ENCODE measurements at places on chromosomes 6 and 20. TPM values are rescaled to one million over a fixed set of nuclear protein-coding genes. Genes with fewer than 3 reads are reported as not detected.

Gene OXT
- total RNA-seq: not detected

Gene SLC22A1
- total RNA-seq: 0.87 TPM

Gene TAP2
- 159 TPM for total RNA-seq

Gene RIPOR3
- total RNA-seq: not detected

Gene C2
- total RNA-seq: 0.26 TPM

Gene MEI4
- total RNA-seq: not detected

Gene AKAP12
- total RNA-seq: 0.05 TPM

Gene EDEM2
- 19.6 TPM for total RNA-seq

Gene SCRT2
- not detected for total RNA-seq

Gene DLL1
- total RNA-seq: 10.7 TPM

Gene BPIFB1
- total RNA-seq: not detected

Gene RALGAPB
- total RNA-seq: 29.5 TPM

Gene BTN1A1
- not detected for total RNA-seq

Gene PTCHD4
- total RNA-seq: not detected

Gene FAM83C
- not detected for total RNA-seq

Gene TMEM74B
- total RNA-seq: 1.1 TPM

Gene NKX2-2
- total RNA-seq: not detected

Gene SESN1
- 23.1 TPM for total RNA-seq

Gene TNNC2
- total RNA-seq: not detected

DNA sequence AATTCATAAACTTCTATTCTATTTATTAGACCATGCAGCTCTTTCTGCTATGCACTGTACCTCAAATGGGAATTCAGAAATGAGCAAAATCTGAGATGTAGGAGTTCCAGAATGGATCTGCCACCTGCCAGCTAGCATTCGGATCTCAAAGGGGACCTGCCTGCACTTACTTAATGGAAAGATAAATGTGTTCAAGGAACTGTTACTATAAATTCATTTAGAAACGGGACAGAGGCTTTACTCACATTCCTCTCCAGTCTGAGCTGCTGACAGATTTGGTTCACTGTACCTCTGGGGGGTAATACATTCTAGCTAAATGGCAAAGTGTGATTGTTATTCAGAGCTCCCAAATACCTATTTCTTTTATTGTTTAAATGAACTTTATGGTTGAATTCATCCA, 384.1 kb downstream of the GRIK2 start:
- DNase-seq: no peak

DNA sequence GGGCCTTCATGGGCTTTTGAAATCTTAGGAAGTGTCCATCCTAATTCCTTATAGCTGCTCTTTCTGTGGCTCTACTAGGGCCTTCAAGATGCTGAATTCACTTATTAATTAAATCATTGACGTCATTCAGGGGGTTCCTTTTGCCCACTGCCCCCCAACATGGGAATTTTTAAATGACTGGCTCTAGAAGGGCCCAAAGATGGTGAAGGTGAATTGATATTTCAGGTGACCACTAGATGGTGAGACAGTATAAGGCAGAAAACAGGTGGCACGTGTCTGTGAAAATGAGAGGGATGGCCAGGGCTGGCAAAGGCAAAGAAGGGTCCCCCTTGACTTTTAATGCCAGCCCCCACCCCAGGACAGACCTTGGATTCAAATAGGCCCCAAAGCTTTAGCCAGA, 11.8 kb downstream of the GNAS start:
- DNase-seq: no peak

DNA sequence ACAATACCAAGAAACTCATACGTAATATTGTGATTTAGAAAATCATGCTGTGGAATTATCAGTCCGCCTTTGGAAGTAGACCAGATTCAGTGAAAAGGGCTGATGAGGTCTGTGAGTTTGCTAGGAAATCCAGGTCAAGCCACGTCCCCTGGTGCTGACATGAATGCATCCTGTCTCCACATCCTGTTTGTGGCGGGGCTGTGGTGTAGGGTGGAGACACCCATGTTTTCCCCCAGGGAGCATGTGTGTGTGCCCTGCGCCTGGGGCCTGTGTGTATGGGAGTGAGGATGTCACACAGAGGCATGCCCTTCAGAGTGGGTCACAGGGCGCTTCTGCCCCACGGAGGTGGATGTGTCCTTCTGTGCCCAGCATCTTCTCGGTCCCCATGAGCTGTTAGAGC, 109.1 kb downstream of the SASH1 start:
- peak; percentile 28 for DNase-seq

GRCh38 chr6:164859816-164860215, 449.6 kb downstream of the C6orf118 start:
- no peak for DNase-seq

DNA sequence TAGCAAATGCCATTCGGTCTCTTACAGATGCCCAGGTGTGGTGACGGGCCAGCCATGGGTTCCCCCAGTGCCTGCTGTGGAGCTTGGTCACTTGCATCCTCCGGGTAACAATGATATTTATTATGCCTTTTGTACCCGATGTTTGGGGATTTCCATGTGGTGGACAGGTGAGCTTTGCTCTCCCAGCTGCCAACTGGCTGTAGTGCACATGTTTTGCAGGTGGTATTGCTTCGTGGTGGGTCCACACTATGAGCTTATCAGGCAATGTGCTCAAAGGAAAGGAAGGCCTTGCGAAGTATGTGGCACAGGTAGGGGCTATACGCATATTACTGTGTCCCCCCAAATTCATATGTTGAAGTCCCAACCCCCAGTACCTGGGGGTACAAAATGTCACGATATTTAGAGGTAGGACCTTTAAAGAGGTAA, 4.2 kb upstream of the CTCFL start:
- DNase-seq: no peak

- DNase-seq: no peak
Measured at GRCh38 chr6:15475261-15475660, 187.6 kb downstream of the DTNBP1 start.

- no peak for DNase-seq
Measured at GRCh38 chr6:51382847-51383246, 564.2 kb downstream of the TFAP2B start.

- DNase-seq: no peak
Measured at GRCh38 chr6:165574220-165575157, 88.6 kb downstream of the PDE10A start.

DNA sequence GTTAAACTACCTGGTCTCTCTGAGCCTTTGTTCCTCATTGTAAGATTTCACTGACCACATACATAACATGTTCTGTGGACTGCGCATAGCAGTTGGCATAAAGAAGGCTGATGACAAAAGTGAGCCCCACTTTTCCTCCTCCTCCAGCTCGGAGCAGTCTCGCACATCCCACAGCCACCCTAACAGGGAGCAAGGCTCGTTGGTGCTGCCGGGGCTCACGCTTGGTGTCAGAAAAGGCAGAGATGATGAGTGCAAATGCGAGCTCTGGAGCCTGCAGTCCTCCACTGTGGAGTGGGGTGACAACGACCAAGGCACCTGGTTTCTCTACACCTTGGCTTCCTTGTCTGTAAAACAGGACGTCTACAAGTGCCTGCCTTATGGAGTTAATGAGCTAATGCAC, 9.7 kb downstream of the TGM3 start:
- no peak for DNase-seq

GRCh38 chr20:40848096-40848495, 159.1 kb upstream of the MAFB start:
- DNase-seq: no peak

DNA sequence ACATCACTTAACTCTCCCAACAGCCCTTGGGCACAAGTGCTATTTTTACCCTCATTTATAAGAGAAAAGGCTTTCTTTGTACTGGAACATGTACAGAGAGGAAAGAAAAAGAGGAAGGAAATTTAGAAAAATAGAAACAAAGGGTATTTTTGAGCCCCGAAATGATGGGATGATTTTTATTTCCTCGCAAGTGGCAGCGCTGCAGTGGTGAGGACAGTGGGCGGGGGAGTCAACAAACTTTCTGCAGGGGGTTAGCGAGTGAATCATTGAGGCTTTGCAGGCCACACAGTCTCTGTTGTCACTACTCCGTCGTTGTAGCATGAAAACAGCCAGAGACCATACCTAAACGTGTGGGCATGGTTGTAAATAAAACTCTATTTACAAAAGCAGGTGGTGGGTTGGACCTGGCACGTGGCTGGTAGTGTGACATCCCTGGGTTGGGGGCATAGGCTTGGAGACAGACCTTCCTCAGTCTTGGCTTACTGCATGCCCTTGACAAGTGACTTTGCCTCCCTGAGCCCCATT, 25.5 kb upstream of the OCSTAMP start:
- no peak for DNase-seq

GRCh38 chr6:4656106-4656505, 120.1 kb upstream of the CDYL start:
- no peak for DNase-seq

- DNase-seq: no peak
Measured at GRCh38 chr6:52423448-52423847, 3.3 kb downstream of the EFHC1 start.

DNA sequence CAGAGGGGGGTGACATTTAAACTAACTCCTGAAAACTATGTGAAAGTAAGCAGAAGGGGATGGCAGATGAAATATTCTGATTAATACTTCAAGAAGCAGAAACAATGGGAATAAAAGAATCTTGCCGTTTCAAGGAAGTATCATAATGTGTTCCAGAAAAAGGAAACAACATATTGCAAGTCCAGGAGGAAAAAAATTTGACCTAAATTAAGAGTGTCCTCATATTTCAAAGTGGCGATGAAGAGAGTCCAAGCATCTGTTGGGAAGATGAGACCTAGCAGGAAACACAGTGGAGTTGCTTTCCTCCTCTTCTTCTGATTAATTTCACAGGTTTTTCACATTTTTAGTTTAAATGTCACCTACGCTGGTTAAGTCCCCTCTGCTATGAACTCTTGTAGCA, 45.6 kb upstream of the TNFAIP3 start:
- no peak for DNase-seq

DNA sequence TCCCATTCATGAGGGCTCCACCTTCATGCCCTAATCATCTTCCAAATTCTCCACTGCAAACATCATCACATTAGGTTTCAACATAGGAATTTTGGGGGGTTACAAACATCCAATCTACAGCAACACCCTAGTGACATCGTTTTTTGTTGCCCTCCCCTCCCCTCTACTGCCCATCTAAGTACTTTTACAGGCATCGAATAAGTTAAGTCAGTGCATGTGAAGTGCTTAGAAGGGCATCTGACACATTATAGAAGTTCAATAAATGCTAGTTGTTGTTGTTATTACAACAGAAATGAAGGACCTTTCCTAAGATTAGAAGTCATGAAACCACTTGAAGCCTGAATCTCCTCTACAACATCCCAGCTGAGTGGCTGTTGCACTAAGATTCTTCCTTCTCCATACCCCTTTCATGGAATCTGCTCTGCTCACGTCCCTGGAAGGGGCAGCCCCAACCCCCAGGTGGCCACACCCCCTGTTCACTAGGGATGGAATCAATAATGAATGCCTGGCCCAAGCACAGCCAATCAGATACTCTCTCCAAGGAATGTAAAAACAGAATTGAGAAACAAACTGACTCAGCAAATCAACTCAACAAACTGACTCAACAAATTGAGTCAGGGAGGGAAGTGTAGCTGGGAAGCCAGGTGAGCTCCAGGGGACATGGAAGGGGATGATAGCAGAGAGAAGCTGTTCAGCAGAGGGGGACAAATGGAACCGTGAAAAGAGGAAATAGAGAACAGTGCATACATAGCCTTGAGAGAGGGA, 3.9 kb upstream of the LRP11 start:
- DNase-seq: no peak

DNA sequence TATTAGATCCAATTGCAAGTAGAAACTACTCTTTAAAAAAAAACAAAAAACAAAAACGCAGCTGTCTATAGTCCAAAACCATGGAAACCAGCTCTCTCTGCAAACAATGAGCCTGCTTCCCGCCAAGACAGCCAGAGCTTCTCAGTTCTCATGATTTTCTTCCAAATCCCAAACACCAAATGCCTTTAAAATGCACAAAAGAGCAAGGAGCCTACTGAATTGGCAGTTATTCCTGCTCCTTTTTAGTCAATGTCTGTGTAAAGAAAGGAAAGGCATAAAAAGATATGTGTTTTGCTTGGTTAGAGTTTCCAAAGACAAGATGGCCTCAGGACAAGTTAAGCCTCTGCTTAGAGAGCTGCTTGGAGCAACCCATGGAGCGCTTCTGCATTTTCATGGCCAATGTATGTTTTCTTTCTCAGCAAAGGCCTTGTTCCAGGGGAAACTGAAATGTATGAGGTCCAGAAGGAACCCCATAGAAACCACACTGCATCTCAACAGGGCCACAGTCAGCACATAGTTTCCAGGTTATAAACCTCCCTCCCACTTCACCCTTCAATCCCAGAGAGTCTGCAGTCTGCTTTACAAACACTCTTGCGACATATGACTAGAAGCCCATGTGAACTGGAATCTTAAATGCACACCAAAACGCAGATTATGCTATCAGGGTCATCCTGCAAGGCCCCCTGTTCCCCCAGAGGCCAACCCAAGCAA, 209.3 kb upstream of the TAB2 start:
- DNase-seq: no peak

DNA sequence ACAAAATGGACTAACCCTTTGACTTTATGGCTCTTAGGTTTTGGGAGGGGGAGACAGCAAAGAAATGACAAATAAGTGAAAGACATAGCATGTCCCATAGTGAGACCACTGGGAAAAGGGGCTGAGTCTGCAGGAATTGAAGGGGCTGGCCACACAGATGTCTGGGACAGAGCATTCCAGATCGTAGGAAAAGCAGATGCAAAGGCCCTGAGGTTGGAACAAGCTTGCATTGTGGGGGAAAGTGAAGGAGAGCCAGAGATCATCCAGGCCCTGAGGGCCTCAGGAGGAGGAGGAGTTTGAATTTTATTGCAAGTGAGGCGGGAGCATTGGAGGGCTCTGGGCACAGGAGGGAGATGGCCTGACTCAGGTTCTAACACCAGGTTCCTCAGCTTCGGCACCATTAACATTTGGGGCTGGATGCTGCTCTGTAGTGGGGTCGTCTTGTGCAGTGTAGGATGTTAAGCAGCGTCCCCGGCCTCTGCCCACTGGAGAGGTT, 97.5 kb downstream of the CEBPB start:
- DNase-seq: no peak

DNA sequence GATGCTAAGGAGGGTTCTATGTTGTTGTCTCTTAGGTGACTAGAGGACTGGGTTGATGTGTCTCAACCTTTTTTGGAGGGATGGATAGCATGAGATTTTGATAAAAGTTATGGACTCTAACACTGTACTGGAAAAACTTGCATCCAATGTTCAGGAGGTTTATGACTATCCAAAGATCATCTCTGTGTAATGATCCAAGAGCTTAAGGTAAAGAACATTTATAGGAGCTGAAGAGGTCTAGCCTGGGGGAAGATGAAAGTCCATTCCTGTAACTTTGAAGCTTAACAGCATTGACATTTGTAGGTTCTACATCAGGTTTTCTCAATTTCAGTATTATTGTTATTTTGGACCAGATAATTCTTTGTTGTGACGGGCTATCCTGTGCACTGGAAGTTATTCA, 48.9 kb downstream of the ESF1 start:
- no peak for DNase-seq

DNA sequence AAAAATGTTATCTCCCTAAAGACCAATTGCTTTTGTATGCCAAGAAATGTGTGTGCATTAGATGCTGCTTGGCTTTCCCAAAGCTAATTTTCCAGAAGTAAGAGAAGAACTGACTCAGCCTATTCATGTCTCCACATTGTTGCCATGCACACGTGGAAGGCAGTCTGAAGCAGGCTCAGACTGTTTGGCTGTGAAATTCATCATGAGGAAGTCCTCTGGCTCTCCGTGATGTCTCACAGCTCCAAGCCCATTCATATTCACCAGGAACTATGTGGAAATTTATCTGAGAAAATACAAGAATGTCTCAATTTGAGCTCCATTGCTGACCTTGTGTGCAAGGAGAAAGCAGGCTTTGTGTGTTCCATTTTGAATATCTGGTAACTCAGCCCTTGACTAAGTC, 1022.2 kb upstream of the GJE1 start:
- no peak for DNase-seq

Measured in activated CD8-positive, alpha-beta T cell treated with anti-CD3 and anti-CD28 coated beads, Interleukin-2, amount 10 ng/mL, durations not matched to agents 7 days and 5 days (primary cell).